ENCODE measurements at places on chromosomes 12 and 14.

GRCh38 chr12:27971121-27971489 is 1.4 kb downstream of the PTHLH start:
- no peak for DNase-seq

DNA sequence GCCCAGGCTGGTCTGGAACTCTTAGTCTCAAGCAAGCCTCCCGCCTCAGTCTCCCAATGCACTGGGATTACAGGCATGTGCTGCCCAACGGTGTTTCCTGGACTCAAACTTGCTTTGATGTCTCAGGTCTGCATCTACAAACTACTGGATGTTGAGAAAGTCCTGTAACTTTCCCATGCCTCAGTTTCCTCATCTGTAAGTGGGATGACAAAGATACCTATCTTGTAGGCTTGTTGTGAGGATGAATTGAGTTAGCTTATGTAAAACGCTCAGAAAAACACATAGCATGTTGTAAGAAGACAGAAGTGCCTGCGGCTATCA is 63.6 kb upstream of the NUDT4 start:
- no peak for DNase-seq

DNA sequence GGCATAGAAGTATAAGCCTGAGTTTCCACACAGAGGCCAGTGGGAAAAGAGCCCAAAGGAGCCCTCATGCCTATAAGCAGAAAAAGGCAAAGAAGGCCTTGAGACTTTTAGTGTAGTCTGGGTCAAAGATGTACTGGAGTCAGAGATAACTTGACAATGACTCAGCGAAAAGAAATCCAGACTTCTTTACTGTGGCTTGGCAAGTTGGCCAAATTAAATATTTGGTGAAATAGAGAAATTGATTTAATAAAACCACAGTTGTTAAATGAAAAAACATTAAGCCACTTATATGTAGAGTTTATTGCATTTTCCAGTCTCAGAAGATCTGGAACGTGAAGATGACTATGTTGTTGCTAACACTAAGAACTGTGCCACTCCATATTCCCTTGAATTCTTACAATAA is 105.1 kb downstream of the TMTC3 start:
- DNase-seq, result no peak

- DNase-seq, result peak; percentile 0
Observed at GRCh38 chr12:121009741-121010140, 6.5 kb downstream of the C12orf43 start.

DNA sequence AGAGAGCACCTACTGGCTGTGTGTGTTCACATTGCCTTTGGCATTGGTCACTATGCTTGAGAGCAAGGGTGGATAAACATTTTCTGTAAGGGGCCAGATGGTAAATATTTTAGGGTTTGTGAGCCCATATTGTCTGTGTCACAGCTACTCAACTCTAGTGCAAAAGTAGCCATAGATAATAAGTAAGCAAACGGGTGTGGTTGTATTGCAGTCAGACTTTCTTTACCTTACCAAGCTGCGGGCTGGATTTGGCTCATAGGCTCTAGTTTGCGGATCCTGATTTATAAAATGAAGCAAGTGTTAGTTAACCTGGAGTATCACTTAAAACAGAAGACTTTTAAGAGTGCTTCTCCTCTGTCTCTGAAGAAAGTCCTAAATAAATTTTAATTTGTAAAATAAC is 169.0 kb downstream of the KICS2 start:
- no peak for DNase-seq

DNA sequence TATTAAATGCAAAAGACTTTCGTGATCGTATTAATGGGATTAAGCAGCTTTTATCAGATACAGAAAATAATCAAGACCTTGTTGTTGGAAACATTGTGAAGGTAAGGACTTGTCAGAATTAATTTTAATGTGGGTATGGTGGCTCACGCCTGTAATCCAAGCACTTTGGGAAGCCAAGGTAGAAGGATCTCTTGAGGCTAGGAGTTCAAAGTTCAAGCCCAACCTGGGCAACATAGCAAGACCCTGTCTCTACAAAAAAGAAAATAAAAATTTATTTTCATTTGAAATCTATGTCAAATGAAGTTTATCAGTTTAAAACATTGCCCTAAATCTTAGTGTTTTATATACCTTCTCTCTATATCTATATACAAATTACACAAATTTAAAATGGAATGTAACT is 17.2 kb upstream of the PRPF39 start:
- no peak for DNase-seq

DNA sequence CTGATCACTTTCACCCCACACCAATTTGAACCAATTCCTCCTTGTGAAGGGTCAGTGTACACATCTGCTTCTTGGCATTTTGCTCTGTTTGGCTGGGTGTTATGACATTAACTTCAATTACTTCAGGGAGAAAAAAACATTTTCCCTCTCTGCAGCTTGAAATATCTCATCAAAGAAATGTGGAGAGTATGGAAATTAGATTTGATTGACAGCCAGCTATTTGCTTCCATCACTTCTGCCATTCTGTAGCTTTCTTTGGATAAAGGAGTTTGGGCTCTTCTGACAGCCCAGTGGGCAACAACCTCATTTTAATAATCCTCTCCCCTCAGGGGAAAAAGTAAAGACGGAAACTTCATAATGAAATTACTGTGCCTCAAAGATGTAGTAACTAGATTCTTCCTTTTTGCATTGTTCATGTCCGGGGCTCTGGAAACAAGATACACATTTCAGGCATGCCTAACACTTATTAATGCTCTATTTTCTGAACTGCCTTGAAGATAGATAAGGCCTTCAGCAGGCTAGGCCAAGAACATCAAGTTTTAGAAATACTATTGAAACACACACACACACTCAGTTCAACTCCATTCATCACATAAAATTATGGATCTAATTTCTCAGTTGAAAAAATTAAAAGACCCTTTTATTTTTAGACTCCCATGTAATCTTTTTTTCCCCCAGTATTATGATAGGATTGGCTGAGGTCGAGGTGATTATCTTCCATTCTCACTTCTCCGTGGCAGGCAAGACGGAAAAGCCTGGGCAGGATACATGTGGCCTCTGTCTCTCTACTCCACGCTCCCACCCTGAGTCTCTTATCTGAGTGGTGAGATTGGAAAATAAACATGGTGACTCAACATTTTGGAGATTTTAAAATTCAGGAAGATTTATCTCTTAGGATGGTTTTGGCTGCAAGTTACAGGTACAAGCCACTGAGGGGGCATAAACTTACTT is 10.3 kb upstream of the GPHB5 start:
- no peak for DNase-seq

GRCh38 chr12:55256831-55257230 is 12.4 kb downstream of the OR6C74 start:
- no peak for DNase-seq

- no peak for DNase-seq
Observed at GRCh38 chr14:49212721-49213120, 373.5 kb downstream of the RPS29 start.

GRCh38 chr12:57231276-57232021 is 1.9 kb downstream of the SHMT2 start:
- no peak for DNase-seq

DNA sequence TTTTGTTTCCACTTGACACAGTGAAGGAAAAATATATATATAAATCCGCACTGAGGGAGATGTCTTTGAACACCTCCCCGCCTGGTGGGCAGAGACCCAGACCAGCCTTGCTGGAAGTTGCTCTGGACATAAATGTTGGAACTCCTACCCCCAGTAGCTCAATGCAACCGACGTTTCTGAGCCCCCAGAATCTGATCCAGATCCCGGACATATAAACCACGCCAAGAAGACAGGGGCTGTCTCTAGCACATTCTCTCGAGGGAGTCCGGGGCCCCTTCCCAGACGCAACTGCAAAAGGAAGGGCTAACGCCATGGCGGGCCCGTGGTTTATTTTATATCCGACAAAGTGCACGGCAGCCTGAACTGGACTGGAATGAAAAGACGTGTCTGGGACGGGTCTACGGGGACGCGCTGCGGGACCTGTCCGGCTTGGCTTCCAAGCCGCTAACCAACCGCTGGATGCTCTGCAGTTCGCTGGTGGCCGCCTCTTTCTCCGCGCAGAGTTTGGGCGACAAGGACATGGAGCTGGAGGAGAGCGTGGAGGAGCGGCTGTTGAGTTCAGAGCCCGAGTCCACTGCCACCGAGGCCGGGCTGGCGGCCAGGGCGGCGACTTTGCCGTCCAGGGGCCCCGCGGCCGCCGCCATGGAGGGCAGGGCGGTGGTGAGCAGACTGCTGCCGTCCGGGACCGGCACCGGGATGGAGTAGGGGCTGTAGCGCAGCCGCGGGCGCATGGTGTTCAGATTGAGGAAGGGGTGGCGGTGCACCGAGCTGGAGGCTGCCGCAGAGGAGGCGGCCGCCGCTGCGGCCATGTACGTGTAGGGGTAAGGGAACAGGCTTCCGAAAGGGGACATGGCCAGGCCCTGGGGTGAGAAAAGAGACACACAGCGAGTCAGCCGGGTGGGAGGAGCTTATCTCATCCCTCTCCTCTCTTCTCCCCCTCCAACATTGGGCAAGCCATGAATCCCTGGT is 12.2 kb downstream of the TBX3 start:
- DNase-seq, result no peak

All from hippocampal formation (tissue), 2 donors.